ENCODE measurements at places on chromosomes 5 and 9.

GRCh38 chr9:19231126-19231903 lies 822 bp downstream of the DENND4C start:
- no peak for DNase-seq

DNA sequence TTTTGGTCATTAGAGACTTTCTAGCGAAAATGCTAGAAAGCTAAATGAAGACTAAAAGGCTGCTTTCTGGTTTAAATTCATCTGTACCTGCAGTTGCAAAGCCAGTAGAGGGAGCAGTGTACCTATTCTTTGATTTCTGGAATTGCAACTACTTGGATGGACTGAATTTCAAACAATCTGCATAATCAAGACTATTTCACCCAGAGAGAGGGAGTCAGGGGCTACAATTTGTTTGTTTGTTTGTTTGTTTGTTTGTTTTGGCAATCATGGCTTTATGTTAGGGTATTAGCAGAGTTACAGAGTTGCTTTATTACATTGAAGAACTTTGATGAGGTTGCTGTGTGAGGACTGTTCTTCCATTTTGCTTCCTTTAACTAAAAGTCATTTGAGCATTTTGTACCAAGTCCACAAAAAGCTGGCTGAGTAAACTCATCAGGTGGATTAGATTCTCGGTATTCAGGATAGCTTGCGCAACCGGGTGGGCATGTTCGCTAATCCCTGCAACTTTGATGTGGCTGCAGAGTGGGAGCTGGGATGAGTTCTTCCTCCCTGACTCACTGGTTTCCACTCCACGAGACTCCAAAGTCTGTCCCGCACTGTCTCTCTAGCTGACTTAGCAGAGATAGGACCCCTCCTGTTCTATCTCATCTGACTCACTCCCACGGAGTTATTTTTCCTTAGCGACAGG lies 80.0 kb upstream of the TUT7 start:
- DNase-seq, result peak; percentile 13

- no peak for DNase-seq
Measured at GRCh38 chr9:133837627-133838597, 99.8 kb upstream of the SARDH start.

DNA sequence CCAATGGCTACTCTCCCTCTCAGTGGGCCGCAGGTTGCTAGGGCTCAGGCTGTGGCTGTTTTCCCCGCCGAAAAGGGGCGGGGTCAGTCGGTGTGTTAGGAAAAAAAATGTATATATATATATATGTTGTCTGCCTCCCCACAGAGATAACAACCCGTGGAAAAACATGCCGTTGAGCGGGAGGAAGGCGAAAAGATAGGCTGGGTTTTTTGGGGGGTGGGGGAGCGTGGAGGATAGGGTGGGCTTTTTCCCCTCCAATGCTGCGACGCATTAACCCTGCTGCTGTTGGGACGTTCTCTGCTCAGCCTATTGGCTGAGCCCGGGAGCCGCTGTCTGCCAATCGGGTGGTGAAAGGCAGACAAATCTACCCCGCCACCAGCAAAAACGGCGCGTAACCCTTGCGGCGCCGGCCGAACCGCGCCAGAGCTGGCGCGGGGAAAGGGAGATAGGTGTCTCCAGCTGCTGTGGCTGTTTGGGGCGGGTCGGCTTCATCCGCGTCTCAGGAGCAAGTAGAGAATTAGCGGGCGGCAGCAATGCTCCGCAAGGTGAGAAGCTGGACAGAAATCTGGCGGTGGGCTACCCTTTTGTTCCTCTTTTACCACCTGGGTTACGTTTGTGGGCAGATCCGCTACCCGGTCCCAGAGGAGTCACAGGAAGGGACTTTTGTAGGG lies at the start of gene PCDHGC4:
TSS of gene PCDHGC4 (plus strand) at position 390 of the 671 bp plus-strand sequence. CDS start at position 534, 144 bp downstream.
- no peak for DNase-seq

- DNase-seq, result no peak
Measured at GRCh38 chr9:136385015-136385414, 11.5 kb upstream of the CARD9 start.

DNA sequence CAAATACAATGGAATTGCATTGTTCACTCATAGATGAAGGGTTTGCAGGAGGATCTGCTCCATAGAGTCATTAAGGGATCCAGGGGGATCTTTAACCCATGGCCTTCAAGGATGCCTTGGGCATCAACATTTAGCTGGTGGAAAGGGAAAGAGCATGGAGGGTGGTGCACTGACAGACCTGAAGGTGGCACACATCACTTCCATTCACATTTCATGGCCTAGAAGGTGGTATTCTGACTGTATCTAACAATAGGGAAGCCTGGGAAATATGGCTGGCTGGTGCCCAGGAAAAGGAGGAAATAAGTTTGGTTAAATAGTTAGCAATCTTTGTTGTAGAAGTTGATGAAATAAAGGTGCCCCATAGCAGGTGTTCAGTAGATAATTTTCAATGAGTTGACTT lies 230.2 kb downstream of the CD180 start:
- no peak for DNase-seq

GRCh38 chr5:123949807-123950340 lies 437.9 kb downstream of the CSNK1G3 start:
- DNase-seq, result no peak

DNA sequence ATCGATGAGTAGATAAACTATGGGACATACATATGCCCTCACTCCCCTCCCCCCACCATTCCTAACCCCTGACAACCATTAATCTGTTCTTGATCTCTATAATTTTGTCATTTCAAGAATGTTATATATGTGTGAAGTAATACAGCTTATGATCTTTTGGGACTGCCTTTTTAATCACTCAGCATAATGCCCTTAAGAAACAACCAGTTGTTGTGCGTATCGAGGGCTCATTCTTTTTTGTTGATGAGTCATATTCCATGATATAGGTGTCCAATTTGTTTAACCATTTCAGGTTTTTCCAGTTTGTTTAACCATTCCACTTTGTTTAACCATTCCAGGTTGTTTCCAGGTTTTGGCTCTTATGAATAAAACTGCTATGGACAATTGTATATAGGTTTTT lies 75.6 kb downstream of the ARHGEF28 start:
- no peak for DNase-seq

- DNase-seq, result no peak
Measured at GRCh38 chr5:111122398-111122797, 30.2 kb downstream of the WDR36 start.

DNA sequence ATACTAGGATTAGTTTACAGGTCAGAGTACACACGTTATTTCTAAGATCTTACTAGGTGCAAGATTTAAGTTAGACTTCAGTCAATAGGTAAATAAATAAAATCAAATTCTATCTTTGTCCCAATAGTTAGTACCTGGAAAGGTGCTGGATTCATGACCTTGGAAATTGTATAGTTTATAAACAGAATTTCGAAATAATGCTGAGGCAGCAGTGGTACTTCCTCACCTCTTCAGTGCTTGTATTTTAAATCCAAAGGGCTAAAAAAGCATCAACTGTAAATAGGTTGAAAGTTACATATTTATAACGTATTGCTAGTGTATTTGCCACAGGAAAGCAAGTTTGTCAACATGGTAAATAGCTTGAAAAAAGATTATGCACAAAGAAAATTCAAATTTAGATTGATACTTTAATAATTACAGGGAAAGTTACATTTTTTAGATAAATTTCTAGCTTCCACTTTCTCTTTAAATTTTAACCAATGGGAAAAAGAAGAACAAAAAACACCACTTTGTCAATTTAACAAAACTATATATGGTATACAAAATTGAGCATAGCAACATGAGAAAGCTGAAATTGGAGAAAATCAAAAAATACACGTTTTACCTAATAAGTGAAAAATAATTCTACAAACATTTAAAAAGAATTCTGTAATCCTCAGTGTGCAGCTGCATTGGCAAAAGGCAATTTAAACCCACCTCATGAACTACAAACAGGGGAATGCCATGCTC lies 46.5 kb downstream of the NR3C1 start:
- DNase-seq, result no peak

DNA sequence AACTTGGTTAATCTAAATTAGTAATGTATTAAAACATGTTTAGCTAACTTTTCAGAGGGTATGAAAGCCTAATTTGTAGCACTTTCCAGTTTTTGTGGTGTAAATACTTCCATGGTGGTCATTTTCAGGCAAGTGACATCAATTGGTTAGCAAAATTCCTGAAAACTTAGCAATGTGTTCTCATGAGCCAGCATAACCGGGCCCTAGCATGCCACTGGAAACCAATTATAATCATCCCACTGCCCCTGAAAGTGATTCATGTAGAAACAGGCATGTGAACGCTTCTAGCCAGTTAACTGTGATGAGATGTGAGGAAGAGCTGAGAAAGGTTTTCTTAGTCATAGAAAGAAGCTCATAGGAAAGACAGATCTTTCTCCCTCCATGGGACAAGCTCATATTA lies 417.2 kb downstream of the TLR4 start:
- no peak for DNase-seq

- no peak for DNase-seq
Measured at GRCh38 chr9:72872718-72873117, 80.1 kb downstream of the ALDH1A1 start.

- DNase-seq, result peak; percentile 89
Measured at GRCh38 chr9:137227054-137227852, at the start of gene RNF224. Gene RNF224 (plus strand): TSS chr9:137227502. CDS start chr9:137228336, 834 bp downstream.

DNA sequence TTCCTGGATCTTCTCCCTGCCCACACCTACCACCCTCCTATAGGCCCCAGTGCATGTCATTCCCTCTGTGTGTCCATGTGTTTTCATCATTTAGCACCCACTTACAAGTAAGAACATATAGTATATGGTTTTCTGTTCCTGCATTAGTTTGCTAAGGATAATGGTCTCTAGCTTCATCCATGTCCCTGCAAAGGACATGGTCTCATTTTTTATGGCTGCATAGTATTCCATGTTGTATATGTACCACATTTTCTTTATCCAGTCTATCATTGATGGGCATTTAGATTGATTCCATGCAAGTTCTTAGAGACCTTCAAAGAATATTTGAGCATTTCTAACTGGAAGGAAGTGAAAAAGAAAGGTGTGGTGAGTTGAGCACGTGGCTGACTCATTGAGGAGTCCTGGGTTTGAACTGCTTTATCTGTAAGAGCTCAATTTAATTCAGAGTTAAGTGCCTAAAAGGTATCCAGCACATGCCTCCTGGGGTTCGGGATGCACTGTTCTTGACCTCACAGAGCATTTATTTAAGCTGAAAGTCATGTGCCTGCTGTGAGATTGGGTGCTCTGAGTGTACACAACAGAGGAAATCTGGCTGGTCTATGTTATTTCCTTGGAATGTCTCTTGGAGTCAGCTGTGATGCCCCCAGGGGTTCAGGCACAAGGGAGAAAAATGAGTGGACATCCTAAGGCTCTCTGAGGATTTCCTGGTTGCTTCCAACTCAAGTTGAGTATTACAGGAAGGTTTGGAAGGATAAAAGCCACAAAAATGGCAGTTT lies 56.4 kb downstream of the SH3GL2 start:
- no peak for DNase-seq
